Neural crest cell (in vitro differentiated cells): ENCODE measurements at places on chromosomes 4 and X. TPM values are rescaled to one million over a fixed set of nuclear protein-coding genes. Genes with fewer than 3 reads are reported as not detected.

DMP1 gene
- total RNA-seq = not detected in 2 replicates

DCAF8L2 gene
- not detected in 2 replicates for total RNA-seq

C4orf50 gene
- total RNA-seq = 0.02 TPM in 2 replicates

PAGE2B gene
- not detected in 2 replicates for total RNA-seq

TMPRSS11B gene
- total RNA-seq = not detected in 2 replicates

VEGFD gene
- total RNA-seq = 0.43 and 1.2 TPM in 2 replicates

SGMS2 gene
- total RNA-seq = 1.4 and 1.6 TPM in 2 replicates

TSC22D3 gene
- 22.3 and 23.2 TPM in 2 replicates for total RNA-seq

JADE3 gene
- 18.1 and 18.8 TPM in 2 replicates for total RNA-seq

CPZ gene
- total RNA-seq = not detected in 2 replicates

QRFPR gene
- 0.41 and 0.51 TPM in 2 replicates for total RNA-seq

NKX3-2 gene
- total RNA-seq = 3.3 and 4.0 TPM in 2 replicates

NXF2B gene
- total RNA-seq = not detected in 2 replicates

ADH7 gene
- total RNA-seq = not detected in 2 replicates

MAPK10 gene
- total RNA-seq = 56.9 and 62.2 TPM in 2 replicates
